ENCODE measurements at places on chromosomes 16 and 17.

GRCh38 chr17:61410141-61411010 lies 10.7 kb downstream of the TBX2 start:
- no peak for DNase-seq

- DNase-seq, result no peak
Observed at GRCh38 chr17:34377078-34377823, 14.2 kb upstream of the CCL1 start.

GRCh38 chr17:828761-829160 lies 46.6 kb downstream of the MRM3 start:
- no peak for DNase-seq

- no peak for DNase-seq
Observed at GRCh38 chr16:367333-367903, 2.9 kb downstream of the MRPL28 start.

DNA sequence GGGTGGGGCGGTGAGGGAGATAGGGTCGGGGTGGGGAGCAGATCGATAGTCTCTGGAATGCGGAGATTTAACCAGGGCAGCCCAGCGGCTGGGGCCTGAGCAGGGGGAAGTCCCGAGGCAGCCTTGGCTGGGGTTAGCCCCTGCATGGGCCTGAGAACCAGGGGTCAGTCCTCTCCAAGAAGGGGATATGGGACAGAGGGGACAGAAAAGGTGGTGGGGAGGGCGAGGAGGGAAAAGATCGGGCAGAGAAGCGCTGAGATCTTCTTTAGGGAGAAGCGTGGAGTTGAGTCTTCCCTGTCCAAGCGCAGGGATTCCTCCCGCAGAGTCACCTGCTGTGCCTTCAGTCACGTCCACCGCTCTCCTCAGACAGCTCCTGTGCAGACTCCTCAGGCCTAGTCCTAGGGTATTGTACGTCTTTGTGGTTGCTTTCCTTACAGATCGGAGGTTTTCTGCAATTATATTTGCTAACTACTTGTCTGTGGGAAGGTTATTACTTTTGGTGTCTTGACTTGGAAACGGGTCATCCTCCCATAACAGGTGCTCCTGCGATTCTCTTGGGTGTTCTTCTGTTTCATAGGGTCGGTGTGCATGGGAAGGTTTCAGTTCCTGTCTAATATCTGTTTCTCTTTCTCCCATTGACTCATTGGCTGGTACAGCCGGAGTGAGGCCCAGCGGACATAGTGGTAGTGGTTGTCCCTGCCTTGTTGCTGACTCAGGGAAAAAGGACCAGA lies 952 bp downstream of the CD300A start:
- no peak for DNase-seq

GRCh38 chr16:48105456-48105855 lies 50.3 kb downstream of the ABCC12 start:
- DNase-seq, result no peak
